ENCODE measurements at places on chromosomes 1 and 21.
A peak's percentile ranks its signal among the peaks of the same experiment; 100 is the strongest.

DNA sequence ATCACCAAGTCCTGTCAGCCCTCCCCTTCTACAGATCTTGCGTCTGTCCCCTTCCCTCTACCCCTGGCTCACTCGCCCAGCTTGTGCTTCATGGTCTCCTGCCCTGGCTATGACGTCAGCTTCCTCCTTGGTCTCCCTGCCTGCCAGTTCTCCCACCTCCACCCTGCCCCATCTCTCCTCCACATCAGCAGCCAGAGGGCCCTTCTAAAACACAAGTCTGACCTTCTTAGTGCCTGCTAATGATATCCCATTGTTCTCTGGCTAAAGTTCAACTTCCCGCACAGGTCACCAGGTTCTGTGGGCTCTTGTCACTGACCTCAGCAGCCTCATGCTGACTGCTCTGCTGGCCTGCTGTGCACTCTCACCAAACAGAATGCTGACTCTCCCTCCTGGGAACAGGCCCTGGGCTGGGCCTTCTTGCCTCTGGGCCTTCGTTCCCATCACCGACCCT is 24.7 kb upstream of the MYCL start:
- DNase-seq: no peak

- DNase-seq: peak; percentile 70
Observed at GRCh38 chr1:19918057-19918456, 5.4 kb downstream of the PLA2G2E start.

DNA sequence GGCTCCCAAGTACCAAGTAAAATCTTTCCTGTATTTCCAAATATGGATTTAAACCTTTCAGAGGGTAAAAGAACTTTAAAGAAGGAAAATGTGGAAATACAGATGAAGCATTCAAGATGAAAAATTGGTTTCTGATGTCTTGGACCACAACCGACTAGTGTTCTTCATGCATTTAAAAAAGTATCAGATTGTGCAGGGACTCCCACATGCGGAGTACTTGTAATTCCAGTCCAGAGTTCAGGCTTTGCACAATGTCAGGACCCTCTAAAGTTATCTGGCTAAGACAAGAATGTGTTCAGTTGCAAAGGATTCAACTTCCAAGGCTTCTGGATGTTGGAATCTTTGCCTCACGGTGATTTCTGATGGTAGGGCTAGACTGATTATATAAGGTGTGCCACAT is 66.7 kb downstream of the RGL1 start:
- no peak for DNase-seq

DNA sequence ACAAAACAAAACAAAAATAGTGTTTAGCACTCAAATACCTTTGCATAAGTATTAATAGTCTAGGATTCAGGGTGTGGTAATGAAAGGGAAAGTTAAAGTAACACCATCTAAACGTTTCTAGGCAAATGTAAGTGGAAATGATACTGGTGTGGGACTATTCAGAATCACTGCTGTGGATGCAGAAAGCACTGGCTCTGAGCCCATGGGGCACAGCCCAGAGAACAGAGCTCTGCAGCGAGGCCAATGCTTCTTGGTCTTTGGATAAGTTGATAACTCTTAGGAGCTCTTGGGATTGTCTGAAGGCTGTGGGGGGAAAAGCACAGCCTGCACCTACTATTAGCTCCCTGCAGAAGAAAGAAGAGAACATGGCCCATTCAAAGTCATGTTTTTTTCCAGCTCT is 21.4 kb upstream of the DNM3 start:
- DNase-seq: no peak

DNA sequence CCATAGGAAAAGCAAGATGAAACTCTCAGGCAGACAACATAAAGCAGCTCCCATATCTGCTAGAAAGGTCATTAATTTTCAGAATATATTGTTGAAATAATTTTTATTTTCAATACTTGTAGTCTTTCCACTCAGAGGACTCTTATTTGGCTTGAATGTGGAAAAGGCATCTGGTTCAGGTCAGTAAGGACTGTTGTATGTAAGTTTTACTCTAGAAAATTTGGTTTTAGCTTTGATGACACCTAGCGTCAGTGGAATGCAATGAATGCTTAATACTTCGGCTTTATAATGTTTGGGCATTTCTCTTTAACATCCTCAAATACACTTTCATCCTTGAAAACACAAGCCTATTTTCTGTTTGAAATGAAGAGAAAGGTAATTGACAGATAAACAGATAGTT is 63.3 kb downstream of the LRRC40 start:
- no peak for DNase-seq

DNA sequence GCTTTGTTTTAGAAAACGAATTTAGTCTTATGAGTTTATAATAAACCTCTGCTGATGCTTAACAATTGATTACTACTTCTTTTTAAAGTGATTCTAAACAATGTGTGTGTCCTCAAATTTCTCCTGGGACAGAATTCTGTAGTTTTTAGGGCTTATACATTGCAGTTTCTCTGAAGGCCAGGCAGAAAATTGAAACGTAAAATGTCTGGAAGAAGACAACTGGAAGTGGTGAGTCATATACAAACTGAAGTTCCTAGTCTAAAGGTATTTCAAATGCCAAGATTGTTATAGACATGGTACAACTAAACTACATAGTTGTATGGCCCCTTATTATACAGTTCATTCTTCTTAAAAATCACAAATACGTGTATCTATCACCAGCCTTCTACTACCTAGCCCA is 30.5 kb upstream of the RC3H1 start:
- DNase-seq: no peak

- DNase-seq: no peak
Observed at GRCh38 chr1:23543707-23544443, 12.8 kb upstream of the E2F2 start.

GRCh38 chr1:22320587-22321344 is 130.9 kb upstream of the ZBTB40 start:
- DNase-seq: no peak

DNA sequence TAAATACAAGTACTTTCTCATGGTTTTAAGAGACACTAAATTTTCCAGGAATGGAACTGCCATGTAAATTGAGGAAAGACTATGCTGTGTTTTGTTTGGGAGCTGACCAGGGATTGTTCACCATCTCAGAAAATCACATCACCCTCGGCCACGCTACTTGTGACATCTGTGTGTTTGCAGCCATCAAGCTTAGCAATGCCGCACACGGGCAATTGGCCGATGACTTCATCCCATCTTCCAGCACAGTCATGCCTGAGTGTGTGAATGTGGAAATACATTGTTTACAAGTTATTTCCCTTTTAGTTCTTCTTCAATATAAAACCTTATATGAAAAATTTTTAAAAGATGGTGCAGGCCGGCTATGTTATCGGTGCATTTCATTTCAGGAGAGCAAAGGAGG is 121.6 kb downstream of the GLIS1 start:
- DNase-seq: no peak

GRCh38 chr1:95935719-95936118 is 701.7 kb downstream of the RWDD3 start:
- DNase-seq: no peak

DNA sequence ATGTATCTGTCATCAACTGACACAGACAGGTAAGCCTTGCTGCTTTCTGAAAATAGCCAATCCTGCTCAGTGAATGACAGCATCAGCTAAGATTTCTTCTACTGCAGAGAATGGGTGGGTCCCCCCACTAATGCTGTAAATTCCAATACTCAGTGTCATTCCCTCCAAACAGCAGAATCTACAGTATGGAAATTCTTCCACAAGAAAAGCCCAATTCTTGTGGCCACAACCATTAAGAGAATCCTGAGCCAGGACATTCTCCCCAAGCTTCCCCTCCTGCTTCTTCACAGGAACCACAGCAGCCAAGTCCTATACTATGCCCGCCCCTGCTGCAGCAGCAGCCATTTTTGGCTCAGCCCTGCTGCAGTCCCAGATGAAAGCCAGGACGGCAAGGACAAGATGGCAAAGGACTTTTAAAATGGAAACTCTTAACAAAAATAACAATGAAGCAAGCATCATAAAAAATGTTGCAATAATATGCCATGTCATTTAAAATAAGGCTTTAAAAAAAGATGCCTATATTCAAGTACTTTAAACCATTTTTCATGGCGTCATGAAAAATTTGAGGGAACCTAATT is 26.8 kb downstream of the EIF4G3 start:
- no peak for DNase-seq

- no peak for DNase-seq
Observed at GRCh38 chr1:248811514-248812490, 13.9 kb downstream of the SH3BP5L start.

DNA sequence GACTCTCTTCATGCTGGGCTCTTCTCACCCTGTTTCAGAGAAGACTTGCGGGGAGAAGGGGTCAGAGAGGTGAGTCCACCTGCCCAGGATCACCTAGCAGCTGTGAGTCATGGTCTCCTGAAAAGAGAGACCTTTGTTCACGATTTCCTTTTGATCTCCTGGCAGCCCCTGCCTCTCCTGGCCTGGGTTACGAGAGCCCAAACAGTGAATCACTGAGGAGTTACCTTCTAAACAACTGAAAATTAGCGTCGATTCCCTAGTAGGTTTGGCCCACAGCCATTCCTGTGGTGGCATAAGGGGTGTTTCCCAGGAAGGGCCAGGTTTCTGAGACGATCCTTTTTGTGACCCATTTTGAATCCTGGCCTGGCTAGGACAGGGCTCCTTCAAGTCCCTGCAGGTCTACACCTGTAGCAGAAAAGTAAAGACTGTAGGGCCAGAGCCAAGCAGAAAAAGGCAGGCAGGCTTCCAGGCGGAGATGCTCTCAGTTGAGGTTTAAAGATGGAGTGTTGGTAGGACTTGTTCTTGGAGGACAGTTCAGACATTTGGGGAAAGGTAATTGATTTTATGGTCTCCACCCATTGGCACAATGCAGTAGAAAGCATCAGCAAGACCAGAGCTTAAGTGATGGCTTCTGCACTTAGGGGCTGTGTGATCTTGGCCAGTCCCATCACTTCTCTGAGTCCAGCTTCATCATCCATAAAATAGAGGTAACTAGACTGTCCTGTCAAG is 2.1 kb upstream of the PLA2G2E start:
- DNase-seq: no peak

DNA sequence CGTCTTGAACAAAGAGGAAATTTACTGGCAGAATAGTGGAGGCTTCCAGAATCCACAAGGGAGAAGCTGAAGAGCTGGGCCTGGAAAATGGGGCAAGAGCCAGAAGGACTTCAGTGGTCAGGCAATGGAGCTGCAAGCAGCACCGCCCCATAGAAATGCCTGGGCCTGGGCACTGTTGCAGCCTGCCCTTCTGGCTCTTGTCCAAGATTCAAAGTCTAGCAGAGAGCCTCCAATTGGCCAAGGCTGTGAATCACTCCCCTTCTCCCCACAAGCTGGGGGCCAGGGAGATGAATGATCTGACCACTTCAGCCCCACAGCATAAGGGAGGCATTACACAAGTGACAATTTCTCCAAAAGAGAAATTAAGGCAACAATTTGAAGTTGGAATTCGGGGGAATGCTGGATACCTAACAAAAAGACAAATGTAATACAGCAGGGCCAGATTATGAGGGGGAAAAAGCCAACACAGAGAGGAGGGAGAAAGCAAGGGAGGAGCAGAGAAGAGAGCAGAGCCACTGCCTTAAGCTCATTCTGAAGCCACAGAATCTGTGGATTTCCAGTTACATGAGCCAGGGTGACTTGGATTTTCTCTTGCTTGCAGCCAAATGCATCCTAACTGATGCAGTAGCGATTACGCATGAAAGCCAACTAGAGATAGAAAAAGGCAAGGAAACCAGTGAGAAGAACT is 80.3 kb downstream of the LRIG2 start:
- no peak for DNase-seq

DNA sequence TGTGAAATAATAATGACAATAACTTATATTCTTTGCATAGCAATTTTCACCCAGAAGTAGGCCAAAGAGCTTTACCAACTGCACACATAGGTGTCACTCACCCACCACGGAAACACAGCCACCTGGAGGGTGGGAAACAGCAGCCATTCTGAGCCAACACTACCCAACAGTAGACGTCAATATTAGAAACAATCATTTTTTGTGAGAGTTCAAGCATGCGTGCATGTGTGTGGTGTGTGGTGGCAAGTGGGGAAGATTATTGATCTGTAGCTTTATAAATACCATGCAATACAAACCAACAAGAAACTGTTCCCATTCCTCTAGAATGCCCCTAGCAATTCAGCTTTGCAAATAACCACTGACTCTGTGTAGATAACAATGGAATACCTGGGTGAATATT is 19.1 kb downstream of the PROX1 start:
- no peak for DNase-seq

DNA sequence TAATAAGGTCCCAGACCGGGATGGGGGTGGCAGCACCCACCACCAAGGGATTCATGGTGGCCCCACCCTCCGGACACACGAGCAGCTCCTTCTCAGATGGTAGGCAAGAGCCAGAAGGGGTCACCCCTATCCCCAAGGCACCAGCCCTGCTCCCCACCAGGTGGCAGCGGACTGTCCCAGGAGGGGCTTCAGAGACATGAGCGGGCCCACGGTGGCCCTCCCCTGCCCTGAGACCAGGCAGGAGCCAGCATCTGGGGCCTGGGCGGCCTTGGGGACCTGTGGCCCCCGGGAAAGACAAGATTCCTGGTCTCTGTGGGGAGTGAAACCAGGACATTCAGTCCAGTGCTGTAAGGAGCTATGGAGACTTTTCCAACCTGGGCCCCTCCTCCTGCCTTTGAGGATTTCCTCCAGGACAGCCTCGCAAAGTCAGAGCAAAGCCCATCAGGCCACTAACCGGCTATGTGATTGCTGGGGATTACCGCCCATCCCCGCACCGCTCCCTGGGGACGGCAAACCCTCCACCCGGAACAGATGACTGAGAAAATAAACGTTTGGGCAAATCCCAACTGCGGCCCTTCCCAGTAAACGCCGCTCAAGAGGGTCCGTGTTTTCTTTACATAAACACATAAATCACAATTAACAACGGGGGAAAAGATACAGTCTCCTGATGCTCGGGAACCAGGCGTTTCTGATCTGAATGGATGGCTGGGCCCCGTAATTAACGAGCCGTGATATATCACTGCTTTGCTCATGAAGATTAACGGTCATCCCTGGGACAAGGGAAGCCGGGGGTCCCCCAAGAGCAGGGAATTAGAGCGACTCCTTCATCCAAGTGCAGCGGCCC is 50.9 kb upstream of the ARHGEF16 start:
- DNase-seq: no peak
